ENCODE measurements at places on chromosomes 5 and 9.

- no peak for DNase-seq
Measured at GRCh38 chr5:147616421-147616820, 106.6 kb upstream of the DPYSL3 start.

DNA sequence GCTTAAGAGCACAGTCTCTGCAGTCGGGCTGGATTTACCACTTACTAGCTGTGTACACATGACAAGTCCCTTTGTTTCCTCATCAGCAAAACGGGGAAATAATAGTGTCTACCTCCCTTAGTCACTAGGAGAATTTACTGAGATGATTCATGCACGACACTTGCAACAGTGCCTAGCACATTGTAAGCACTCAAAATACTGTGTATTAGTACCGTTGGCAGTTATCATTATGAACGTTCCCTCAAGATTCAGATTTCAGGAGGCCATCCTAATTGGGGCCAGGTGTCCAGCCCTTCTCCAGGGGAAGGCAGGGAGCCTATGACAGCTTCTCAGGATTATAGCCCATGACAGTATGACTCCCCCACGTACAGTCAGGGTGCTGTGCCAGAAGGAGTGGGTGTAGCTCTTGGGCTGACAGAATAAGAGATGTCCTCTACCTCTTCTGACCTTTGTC lies 164.3 kb downstream of the DOCK2 start:
- DNase-seq = no peak

DNA sequence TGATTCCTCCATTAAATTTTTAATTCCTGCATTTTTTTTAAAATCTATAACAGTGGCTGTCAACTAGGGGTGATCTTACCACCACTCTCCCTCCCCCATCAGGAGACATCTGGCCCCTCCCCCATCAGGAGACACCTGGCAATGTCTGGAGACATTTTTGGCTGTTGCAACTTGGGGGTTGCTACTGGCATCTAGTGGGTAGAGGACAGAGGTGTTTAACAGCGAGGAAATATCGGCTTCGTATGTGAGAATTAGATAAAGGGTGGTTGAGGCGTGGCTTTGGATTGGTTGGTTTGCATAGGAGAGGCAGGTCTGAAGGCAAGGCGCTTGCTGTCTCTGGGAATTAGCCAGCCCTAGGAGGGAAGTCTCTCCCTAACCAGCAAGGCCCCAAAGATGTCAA lies 10.5 kb downstream of the CDHR2 start:
- DNase-seq = no peak

DNA sequence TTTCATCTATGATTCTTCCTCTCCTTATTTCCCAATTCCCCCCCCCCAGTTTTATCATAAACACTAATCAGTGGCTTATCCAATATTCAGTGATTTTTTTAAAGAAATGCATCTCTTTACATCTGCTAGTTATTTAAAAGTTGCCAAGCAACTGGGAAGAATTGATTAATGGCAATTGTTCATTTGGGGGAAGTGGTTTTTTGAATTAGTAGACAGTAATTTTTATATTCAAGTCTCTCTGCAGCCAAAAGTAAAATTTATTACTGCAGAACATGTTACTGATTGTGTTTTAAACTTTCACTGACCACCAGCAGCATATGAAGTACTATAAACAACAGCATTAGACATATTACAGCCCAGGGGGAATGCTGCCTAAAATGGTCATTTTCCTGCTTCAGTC lies 308.8 kb upstream of the NREP start:
- DNase-seq = no peak

GRCh38 chr9:130110166-130110565 lies 56.5 kb downstream of the GPR107 start:
- no peak for DNase-seq

DNA sequence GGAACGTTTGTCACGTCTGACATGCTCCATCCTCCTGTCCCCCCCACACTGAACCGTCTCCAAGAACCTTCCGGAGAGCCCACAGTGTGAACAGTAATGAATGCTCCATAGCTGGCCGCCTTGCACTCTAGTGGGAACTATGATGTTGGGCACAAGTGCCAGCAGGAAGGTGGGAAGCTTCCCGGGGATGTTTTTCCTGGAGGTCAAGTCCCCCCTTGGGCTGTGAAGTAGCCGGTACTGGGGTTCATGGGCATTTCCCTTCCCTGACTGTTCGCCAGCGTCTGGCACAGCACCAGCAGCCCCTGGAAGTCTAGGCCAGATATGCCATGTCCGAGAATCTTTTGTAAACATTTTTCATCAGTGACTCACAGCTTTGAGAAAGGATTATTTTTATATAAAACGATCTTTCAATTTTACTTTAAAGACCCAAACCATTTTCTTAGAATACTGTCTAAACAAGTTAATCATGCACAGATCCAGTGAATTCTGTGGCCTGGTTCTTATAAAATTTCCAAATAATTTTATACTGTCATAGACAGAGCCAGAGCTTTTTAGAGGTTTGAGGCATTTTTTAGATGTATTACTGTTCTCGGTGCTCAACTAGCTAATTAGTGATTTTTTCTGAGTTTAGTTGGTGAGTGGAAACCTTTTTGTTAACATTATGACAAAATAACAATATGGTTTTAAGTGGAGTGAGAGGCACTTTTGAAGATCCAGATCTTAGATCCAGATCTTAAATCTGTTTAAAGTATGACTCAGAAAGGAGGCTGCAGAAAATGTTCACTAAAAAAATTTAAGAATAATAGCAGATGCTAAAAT lies 11.6 kb downstream of the ABL1 start:
- DNase-seq = no peak

- no peak for DNase-seq
Measured at GRCh38 chr5:111236995-111237394, 12.8 kb downstream of the CAMK4 start.

- DNase-seq = no peak
Measured at GRCh38 chr9:132694144-132694543, 23.9 kb downstream of the GTF3C4 start.

DNA sequence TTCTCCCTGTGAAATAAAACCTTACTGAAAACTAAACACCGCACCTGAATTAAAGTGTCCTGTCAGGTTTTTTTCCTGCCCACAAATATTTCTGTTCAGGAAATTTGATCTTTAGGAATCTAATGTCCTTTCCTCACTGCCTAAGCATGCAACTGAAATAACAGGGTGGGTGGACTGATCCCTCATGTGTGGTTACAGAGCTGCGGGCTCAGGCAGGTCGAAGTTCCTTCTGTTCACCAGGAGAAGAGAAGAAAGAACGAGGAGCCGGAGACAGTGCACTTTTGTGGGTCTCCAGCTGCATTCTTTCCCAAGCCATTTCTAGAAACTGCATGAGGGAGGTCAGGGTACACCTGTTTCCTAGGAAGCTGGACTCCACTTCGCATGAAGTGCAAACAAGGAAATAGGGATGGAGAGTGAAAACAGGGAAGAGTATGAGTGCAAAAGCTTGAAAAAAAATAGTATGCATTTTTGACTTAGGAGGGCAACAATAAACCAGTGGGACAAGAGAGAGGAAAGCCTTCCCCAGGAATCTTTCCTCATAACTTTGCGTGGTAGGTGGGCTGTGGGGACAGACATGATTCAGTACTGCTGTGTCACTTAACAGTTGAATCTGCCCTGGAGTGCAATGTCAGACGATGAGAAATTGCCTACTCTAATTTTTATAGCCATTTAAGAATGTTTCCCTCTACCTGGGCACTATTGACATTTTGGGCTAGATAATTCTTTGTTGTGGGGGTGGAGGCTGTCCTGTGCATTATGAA lies 60.3 kb downstream of the GCNT1 start:
- DNase-seq = no peak

DNA sequence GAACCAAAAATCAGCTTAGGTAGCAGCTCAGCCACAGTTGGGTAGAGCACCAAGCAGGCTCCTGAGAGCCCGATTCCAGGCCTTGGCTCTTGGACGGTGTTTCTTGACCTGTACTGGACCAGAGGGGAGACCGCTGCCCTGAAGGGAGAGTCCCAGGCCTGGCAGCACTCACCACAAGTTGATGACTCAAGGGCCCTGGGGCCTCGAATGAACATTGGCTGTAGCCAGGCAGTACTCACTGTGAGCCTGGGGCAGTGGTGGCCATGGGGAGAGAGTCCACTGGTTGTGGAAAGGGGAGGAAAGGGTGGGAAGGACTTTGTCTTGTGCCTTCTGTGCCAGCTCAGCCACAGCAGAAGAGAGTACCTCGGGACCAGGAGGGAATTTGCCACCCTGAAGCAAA lies 166.1 kb downstream of the EDIL3 start:
- DNase-seq = no peak

DNA sequence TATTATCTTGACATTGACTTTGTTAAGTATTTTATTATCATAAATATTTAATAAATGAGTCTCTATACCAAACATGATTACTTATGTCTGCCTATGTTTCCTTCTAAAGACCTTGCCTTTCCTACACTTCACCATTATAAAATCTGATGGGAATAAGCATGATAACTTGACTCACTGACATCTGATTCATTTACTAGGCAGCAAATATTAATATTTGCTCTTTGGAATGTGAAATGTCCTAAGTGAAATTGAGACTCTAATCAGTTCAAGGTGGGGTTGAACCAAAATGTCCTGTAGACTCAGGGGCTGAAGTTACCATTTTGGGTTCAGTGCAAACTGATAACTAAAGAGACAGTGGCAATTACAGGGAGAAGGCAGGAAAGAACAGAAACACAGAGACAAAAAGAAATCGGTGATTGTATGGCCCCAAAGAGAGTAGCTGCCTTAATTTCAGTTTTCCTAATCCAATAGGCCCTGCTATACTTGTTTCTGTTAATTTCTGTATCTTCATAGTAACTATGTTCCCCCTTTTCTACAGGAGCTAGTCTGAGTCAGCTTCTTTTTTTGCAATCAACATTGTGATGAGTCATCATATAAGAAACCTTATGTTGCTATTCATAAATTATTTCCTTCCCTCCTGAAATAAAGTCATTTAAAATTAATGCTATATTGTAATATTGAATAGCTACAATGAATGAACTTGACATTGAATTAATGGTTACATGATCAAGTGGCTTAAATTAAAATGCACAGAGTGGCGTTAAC lies 296.8 kb downstream of the PDE4D start:
- DNase-seq = no peak

DNA sequence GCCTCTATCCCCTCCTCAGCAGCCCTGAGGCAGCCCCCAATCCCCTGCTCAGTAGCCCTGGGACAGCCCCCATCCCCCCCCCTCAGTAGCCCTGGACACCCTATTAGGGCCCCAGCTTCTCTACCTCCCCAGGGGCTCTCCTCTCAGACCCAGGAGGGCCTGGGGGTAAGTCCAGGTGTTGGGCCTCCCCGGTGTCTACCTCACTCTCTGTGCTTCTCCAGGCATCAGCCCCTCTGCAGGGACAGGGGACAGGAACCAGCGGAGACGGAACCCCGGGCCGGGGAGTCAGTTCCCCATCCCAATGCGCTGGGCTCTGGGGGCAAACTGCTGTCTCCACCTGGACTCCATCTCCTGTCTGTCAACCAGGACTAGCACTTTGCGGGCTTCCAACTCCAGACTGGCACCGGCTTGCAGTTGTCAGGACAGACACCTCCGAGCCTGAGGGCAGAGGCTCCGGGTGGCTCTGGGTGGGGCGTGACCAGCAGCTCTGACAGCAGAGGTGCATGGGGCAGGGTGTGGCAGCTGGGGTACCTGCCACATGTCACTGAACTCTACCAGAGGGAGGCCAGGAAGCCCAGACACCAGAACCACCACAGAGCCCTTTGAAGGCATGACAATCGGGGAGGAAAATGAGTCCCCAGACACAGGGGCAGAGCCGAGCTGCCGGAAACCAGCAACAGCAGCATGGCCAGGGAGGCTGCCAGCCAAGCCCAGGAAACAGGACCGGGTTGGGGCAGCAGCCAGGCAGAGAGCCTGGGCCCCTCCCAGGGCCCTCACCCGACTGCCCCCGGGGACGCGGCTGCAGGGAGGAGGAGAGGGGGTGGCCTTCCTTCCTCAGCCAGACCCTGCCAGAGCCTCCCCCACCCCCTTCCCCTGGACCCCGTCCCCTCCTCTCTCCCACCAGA lies 17.7 kb upstream of the UBAC1 start:
- DNase-seq = no peak

- DNase-seq = no peak
Measured at GRCh38 chr9:107734256-107735013, 244.9 kb upstream of the KLF4 start.

GRCh38 chr5:143031781-143032580 lies 261.8 kb downstream of the ARHGAP26 start:
- DNase-seq = peak; percentile 98

DNA sequence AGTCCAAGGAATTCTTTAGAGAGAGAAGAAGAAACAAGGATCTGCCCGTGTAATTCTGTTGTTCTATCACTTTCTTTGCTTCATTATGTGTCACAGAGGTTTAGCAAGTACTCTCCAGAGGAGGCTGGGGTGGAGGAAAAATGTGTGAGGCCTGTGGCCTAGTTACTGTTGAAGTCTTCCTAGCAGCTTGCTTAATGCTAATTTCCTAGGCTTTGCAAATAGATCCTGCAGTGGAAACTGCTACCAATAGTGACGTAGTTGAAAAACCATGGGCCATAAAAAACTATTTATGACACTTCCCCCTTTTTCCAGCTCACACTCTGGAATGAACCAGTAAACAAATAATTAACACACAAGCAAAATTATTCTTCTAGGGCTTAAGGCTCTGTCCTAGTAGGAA lies 27.0 kb upstream of the C9orf72 start:
- no peak for DNase-seq

- DNase-seq = peak; percentile 25
Measured at GRCh38 chr5:143806579-143806978, 5.4 kb upstream of the HMHB1 start.

DNA sequence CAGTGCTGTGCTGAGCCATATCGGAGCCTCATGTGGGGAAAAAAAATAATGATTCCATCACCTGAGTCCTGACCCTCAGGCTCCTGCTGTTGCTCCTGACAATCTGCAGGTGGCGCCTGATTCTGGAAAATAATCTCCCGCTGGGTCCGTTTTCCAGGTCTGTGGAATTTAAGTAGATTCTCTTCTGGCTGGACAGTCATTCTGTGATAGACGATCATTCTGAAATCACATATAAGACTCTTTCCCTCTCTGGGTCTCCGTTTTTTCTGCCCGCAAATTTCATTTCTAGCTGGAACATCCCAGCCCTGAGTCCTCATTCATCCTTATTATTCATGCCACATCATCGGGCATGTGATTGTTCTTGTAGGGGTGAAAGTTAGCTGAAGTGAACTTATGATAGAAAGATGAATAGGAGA lies 22.1 kb upstream of the STXBP1 start:
- peak; percentile 29 for DNase-seq

DNA sequence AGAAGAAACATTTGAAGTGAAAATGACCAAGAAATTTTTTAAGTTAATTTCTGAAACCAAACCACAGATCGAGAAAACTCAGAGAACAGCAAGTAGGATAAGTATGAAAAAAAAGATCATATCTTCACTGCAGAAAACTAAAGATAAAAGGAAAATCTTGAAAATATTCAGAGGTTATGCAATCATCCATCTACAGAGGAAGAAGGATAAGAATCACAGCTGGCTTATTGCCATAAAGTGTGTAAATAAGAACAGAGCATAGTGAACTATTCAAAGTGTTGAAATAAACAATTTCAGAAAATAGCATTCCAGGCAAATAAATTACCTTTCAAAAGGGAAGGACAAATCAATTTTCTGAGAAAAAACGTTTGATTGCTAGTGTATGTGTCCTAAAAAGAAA lies 1191.7 kb upstream of the CDH6 start:
- no peak for DNase-seq

Data from NCI-H524 treated with DMSO at 0.1 percent for 48 hours (cell line).